NCI-H748 treated with DMSO at 0.1 percent for 48 hours (cell line): ENCODE measurements at places on chromosomes 2 and 18.

GRCh38 chr18:43692099-43692690, 414.9 kb upstream of the SYT4 start:
- no peak for DNase-seq

- DNase-seq, result no peak
Measured at GRCh38 chr2:165032559-165032958, 77.2 kb upstream of the SLC38A11 start.

- no peak for DNase-seq
Measured at GRCh38 chr2:158098178-158098577, 3.5 kb upstream of the UPP2 start.

GRCh38 chr18:79797518-79798345, at the start of gene KCNG2:
Gene KCNG2, plus strand, starts transcription at chr18:79797938. Its CDS starts 65,730 bp downstream, at chr18:79863668.
- peak; percentile 34 for DNase-seq

DNA sequence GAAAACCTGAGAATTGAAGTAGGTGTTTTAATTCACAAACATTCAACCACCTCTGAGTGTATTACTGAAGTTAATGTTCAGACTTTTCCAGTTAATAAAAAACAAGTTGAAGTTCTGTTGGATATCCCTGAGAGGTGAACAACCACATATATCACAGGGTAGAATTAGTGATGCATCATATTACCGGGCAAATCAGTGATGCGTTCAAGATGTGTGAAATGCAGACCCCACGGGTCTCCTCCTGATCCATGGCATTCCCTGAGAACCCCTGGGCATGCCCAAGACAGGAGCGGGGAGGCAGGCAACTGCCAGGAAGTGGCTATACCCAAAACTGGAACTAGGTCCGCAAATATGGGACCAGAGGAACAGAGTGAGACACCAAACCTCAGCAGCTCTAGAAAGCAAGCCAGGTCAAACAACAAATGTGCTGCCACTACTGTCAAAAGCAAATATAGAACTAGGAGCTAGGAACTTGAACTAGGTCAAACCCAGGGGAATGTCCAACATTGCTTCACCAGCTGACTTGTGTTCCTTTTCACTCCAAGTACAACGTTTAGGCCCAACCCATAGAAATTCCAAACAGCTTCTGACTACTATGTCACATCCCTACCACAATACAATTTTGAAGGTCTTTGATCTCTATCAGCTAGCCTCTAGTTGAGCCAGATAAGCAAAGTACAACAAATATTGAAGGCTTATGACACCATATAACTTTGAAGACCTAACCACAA, 20.2 kb downstream of the PSTPIP2 start:
- no peak for DNase-seq

DNA sequence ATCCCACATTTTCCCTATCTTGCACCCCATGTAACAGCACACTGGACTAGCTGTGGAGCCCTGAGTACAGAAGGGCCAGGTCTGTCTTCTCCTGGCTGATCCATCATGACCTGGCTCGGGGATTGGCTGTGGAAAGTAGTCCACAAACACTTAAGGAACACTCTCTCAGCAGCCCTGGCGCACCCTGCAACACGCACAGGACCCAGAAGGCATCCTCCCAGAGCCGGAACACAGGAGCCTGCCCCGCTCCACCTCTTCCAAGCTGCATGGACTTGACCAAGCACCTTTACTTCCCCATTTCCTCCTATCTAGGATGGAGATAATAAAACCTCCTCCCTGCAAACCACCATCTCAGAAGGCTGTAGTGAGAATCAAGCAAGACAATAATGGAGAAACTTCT, 151.7 kb downstream of the CTIF start:
- no peak for DNase-seq

DNA sequence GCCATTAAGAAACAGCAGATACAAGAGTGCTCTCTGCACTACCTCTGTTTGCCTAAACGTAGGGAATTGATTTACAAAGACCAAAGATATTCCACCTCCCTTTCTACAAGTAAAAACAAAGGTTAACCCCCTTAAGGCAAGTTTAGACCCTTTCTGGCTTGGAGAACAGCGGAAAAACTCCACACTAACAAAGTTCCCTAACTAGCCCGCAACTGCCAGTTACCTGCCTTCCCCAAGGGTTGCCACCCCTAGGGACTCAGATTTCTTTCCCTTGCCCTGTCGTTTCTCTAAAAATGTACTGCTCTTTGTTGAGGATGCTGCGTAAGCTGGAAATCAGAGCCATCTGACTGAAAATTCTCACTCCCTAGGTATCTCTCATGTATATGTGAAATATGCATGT, 627.5 kb upstream of the SOX11 start:
- no peak for DNase-seq

GRCh38 chr2:69453475-69454129, 16.4 kb upstream of the NFU1 start:
- DNase-seq, result no peak
